ENCODE measurements at places on chromosomes 12 and 14.

DNA sequence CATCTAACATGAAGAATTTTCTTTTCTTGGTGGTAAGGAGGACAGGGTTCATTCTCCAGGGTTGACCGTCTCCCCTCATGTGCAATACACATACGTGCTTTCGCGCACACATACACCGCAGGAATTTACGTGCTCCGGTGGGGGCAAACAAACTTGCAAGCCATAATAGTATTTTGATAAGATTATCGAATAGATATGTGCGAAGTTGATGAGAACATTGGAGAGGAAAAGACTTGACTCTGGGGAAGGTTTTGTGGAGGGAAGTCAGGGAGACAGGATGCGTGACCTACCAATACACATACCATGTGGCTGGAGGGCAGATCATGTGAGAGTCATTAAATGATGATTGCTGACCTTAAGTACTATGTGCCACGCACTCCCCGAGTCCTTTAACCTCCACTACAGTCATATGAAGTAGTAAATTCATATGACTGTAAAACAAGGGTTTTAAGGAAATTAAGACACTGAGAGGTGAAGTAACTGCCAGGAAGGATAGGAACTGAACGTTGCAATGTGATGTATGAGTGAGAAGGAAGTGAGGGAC, 921 bp downstream of the RAD51B start:
- no peak for DNase-seq

DNA sequence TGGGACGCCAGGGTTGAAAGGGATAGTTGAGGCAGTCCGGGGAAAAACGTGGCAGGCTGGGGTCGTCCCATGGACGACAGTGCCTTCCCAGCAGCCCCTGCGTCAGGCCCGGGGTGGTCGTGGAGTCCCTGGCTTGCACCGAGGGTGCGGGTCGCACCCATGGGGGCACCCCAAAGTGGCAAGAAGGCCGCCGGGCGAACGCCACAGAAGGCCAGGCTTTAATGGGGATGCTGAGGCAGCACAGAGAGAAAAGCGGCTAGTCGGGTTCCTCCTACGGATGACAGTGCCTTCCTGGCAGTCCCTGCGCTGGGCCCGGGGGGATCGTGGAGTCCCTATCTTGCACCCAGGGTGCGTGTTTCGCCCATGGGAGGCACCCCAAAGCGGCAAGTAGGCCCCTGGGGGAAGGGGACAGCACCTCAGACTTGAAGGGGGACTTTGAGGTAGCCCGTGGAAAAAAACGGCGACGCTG, 158.6 kb upstream of the ALG10B start:
- no peak for DNase-seq

GRCh38 chr12:18443768-18444437, 182.6 kb downstream of the PIK3C2G start:
- DNase-seq: no peak

DNA sequence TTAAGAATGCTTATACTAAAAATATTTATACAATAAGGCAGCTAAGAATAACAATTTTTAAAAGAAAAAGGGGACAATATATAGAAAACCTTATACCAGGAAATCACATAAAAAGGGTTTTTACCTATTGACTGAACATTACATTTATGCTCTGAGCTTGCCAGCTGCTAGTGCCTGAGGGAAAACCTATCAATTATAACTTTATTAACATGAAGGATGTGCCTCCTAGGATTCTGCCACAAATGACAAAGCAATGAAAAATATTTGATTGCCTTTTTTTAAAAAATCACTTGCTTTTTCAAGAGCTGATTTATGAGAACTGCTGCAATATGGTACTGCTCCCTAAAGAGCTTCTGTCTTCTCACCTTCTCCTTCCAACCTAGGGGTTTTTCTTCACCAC, 185.7 kb downstream of the RIMBP2 start:
- no peak for DNase-seq

DNA sequence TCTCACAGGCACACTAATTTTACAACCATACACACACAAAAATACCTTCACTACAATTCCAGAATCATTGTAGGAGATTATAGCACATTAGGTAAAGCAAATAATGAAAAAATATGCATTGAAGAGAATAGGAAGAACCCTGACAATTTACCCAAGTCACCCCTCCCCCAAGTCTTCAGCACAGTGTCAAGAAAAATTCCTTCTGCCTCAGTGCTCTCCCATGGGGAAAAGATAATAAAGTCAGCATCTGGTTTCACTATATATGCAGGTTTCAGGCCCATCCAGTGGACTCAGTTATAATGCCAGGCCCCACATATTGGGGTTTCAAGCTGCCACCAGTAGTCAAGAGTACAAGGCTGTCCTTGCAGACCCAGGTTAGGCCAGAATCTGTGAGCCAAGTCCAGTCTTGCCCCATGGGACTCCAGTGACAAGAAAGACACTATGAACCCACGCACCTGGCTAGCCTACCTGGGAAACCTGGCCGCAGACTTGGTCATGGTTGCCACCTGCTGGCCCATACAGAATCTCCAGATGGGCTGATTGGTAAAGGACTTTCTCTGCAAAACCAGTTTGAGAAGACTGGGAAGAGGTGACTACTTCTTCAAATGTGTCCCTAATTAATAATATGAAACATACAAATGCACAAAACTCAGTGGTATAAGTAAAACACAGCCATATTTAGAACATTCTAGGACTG, 398.6 kb upstream of the FLRT2 start:
- DNase-seq: no peak

- no peak for DNase-seq
Measured at GRCh38 chr12:98852181-98852580, 207.1 kb downstream of the APAF1 start.

GRCh38 chr12:34350092-34351041, 328.1 kb downstream of the ALG10 start:
- DNase-seq: no peak

DNA sequence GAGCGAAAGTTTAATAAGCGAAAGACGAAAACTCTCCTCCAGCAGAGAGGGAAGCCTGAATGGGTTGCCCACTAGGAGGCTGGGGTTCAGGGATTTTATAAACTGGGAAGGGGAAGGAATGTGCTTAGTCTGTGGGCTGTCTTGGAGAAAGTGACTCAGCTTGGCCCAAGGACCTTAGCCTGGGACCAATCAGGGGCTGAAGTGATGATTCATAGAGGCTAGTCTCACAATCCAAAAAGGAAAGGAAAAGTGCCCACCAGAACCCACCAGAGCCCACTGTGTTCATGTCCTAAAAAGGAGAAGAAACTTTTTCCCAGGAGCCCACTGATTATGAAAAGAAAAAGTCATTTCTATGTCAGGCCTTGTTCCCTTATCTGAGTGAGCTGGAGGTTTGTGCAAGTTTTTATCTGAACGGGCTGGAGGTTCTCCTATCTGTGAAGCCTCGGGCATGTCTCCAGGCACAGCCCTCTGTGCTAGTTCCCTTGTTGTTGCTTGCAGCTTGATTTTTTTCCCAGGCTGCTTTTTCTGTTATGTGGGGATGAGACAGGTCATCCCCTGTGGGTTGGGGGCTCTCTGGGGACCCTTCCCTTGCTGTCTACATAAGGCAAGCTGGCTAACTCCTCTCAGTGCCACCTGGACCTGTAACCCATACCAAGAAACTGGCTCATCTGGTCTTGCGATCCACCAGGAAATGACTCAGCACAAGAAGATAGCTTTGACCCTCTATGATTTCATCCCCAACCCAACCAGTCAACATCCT, 8.3 kb upstream of the GOLGA5 start:
- no peak for DNase-seq

- DNase-seq: no peak
Measured at GRCh38 chr12:459430-460258, at the start of gene B4GALNT3. Gene B4GALNT3 (plus strand): TSS chr12:459939. CDS start chr12:460377, 438 bp downstream.

GRCh38 chr14:48936362-48936761, 649.8 kb downstream of the RPS29 start:
- DNase-seq: no peak

DNA sequence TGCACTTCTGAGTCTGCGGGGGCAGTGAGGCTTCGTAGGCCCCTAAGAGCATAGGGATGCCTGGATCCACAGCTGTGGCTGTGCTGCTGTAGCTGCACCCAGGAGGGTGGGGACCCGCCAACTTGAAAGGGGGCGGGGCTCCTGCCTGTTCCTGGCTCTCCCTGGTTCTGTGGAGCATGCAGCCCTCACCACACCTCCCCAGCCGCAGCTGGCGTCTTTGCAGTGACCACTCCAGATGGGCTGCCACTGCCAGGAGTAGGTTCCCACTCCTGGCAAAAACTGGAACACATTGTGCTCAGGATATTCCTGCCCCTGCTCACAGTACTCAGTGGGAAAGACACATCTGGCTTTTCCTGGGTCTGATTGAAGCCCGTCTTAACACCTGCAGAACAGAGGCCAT, 35.8 kb downstream of the TIMELESS start:
- no peak for DNase-seq

DNA sequence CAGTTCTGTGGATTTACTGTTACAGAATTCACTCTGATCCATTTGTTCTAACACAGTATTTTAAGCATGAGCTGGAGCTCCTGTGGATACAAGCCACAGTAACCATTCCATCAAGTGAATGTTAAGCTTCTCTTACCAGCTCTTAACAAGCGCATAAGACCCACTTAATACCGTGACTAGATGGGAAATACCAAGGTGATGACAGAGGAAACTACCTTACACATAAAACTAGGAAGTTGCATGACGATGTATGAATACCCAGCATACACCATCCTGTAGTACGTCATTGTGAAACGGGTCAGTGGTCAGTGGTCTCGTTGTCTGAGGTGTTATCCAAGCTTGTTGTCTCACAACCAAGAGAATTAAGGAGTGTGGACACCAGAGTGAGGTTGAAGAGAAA, 2.0 kb upstream of the GALC start:
- DNase-seq: no peak

DNA sequence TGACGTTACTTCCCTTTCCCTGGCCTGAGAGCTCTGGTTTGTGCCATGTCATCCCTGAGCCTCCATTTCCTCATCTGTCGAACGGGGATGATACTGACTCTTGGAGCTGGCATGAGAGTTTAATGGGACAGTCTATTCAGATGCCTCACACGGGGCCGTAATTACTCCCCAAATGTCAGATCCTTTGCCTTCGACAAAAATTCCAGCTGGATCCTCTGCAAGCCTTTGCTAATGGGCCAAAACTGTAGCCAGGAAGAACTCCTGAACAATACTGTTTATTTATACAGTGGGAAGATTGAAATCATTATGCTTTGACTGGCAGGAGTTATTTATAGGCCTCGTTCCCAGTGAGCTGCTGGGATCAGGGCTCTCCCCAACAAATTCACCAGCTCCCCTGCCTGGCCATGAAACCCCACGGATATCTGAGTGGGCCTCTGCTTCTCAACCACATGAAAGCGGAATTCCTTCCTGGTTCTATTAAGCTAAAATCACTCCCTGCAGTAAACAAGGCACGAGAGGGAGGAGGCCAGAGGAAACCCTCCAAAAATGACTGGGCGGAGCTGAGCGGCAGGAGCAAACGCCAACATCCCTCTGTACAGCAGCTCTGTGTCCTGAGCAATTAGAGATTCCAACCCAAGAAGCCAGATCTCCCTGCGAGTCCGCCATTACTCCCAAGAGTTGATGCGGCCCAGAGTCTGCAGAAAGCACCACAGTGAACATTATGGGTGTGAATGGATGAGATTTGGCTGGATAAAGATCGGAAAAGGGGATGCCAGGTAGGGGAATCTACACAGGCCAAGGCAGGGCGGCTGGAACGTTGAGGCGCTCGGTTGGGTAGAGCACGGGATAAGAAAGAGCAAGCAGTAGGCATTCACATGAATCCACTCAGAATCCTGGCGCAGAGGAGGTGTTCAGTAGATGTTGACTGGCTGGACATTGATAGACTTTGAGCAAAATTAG, 326.1 kb downstream of the BCL11B start:
- DNase-seq: no peak

DNA sequence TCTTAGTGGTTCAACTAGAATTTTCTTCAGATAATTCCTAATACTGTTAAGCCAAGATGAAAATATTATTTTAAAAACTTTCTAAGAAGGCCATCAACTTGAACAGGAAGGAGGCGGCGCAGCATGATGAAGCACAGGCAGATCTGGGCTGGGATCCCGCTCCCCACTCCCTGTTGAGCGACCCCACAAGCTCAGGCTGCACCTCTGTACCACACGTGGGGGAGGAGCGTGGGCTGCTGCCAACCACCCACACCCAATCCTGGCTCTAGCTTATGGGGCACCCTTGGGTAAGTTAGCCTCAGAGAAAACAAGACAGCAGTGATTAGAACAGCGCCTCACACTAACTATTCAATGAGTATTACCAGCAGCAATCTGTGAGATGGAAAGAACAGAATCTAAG, 6.0 kb downstream of the MTERF2 start:
- DNase-seq: no peak

GRCh38 chr12:102950107-102950949, 7.1 kb upstream of the ASCL1 start:
- DNase-seq: no peak

DNA sequence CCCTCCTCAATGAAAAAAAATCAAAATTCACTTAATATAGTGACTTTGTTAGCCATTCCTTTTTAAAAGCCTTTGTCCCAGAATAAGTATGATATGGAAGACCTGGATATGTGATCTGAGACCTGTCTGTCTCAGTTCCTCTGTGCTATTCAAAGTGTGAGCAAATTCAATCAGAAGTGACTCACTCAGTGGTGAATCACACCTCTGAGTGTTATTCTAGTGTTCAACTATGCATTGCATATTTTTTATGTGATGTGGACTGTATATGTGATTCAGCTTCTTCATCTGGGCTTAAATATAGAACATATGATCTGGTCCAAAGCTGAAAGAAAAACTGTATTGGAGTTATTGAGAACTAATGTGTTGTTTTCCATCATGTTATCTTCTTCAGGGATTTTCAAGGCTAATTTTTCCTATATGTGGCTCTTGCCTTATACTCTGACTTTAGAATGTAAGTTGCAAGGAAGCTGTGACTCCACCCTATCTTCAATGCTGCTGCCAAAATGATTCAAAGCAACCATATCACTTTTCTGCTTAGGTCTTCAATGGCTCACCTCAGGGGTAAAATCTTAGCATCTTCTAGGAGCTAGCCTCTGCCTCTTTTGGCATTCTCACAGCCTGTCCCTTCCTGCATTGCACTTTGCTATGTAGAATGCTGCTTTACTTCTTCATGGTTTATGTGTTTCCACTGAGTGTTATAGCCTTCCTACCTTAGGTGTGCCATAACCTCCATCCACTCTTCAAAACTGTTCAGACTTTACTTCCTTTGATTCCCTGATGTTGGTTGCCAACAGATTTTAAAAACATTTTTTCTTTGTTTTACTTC, 169.8 kb downstream of the OTOGL start:
- DNase-seq: no peak

DNA sequence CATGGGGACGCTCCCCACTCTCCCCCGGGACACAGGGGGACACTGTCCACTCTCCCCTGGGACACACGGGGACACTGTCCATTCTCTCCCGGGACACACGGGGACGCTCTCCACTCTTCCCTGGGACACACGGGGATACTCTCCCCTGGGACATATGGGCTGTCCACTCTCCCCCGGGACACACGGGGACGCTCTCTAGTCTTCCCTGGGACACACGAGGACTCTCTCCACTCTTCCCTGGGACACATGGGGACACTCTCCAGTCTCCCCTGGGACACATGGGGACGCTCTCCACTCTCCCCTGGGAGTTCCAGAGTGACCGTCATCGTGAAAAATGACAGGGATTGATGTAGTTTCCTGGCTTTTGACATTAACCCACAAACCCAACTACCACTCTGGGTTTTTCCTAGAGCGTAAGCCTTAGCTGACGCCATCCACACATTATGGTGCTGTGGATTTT, 3.0 kb upstream of the P2RX2 start:
- DNase-seq: no peak

GRCh38 chr12:42174978-42175377, 30.3 kb upstream of the GXYLT1 start:
- DNase-seq: no peak
